Testis (tissue), 5 donors: ENCODE measurements at places on chromosomes 2 and 18. TPM values are rescaled to one million over a fixed set of nuclear protein-coding genes. Genes with fewer than 3 reads are reported as not detected.

Gene SKOR2
- 0.43 TPM for total RNA-seq

Gene TCF23
- total RNA-seq: 5.5 TPM

Gene PRKAG3
- total RNA-seq: 0.25 TPM

Gene CABYR
- total RNA-seq: 451 TPM

DNA sequence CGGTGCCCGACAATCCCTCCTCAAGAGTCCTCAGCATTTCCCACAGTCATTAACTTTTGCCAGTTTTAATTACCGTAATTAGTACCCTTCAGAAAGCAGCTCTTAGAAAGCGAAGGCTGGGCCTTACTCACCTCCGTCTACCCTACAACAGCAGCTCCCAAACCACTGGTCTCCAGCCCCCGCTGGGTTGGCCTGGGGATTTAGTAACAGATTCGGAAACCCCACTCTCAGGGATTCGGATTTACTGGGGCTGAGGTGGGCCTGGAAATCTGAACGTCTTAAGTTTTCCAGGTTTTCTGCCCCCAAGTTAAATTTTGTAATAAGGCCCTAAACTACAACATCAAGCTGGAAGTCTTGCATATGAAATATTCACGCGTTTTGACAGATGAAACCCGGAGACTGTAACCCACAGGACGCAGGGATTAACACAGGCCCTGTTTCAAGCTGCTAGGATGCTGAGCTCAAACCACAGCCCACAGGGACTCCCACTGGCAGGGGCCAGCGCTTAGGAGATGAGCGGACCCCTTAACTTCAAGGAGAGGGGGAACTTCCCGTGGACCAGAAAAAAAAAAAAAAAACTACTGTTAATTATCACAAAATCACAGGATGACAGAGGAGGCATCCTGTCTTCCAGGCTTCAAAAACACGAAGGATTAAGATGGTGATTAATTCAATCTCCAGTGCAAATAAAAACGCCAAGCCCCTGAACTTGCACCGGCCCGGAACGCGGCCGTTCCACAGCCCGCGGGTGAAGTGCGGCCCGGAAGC lies 985 bp downstream of the ILKAP start:
- DNase-seq: no peak

DNA sequence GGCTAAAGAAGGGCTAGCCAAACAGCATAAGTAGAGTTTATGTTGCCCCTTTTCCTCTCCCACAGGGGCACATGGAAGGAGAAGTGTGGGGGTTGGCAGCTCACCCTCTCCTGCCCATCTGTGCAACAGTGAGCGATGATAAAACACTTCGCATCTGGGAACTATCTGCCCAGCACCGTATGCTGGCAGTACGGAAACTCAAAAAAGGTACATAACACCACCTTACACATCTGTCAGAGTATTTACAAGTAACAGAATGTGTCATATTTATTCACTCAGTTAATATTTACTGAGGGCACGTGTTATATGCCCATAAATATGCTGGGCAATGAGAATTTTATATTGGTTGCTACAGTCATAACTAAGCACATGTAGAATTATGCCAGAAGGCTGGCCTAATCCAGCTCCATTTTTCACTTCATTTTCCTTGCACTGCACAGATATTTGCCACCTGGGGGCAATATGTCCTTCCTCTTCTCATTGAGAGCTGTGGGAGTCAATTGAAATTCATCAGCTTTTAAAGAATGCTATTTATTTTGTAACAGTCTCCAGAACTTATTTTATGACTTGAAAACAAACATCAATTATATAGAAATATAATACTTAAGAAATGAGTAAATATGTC lies 150.6 kb downstream of the RTN4 start:
- peak; percentile 39 for DNase-seq

GRCh38 chr2:197809064-197809463 lies 4.7 kb downstream of the PLCL1 start:
- DNase-seq: no peak

DNA sequence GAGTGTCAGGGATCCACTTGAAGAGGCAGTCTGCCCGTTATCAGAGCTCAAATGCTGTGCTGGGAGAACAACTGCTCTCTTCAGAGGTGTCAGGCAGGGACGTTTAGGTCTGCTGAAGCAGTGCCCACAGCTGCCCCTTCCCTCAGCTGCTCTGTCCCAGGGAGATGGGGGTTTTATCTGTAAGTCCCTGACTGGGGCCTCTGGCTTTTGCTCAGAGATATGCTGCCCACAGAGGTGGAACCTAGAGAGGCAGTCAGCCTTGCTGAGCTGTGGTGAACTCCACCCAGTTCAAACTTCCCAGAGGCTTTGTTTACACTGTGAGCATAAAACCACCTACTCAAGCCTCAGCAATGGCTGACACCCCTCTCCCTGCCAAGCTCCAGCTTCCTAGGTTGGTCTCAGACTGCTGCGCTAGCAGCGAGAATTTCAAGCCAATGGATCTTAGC lies 38.1 kb downstream of the PLEK start:
- DNase-seq: no peak

DNA sequence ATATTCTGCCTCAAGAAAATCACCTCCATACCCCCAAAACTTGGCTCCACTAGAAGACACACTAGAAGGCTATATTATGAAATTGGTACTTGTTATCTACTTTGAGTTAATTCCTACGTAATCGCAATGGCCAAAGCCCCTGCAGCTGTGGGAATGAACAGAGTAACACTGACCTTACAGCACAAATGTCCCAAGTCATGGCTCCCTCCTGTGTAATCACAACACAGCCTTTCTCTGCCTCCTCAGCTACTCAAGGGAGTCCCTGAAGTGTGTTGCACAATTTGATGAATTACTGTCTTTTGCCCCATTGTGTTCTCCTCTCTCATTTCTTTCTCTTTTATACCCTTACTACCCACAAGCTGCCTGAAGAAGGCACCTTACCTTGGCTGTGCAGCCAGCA lies 375.2 kb downstream of the ARHGAP15 start:
- DNase-seq: no peak

DNA sequence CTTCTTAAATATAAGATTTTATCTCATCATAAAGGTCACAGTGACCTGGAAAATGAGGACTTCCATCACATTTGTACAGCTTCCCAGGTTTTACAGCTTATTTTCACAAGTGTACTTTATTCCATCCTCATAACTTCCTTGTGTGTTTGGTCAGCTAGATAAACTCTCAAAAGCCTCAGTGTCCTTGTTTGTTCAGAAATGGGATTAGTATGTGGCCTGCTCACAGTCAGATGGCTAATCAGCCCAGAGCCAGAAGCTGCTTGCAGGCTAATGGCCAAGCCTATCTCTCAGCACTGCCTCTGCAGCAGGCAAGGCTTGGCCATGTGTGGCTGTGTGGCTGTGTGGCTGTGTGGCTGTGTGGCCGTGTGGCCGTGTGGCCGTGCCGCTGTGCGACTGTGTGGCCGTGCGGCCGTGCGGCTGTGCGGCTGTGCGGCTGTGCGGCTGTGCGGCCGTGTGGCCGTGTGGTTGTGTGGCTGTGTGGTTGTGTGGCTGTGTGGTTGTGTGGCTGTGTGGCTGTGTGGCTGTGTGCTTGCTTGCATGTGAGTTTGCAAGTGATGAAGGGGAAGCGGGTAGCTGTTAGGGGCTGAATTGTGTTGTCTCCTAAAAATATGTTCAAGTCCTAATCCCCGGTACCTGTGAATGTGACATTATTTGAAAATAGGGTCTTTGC lies 233.0 kb upstream of the TNP1 start:
- DNase-seq: no peak

DNA sequence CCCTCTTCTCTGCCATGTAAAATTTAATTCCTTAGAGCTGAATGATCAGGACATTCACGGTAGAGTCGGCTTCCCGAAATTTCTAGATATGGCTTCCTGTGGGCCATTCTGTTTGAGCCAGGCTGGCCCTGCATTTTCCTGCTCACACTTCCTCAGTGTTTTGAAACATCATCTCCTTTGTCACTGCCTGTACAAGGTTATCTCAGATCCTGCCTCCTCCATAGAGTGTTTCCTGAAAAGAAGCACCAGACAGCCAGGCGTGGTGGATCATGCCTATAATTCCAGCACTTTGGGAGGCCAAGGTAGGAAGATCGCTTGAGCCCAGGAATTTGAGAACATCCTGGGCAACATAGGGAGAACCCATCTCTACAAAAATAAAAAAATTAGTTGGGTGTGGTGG lies 43.6 kb downstream of the GRHL1 start:
- DNase-seq: no peak

GRCh38 chr2:33146102-33146501 lies 199.3 kb downstream of the LTBP1 start:
- DNase-seq: no peak

- DNase-seq: no peak
These were observed 873.8 kb downstream of the SUCLG1 start for GRCh38 chr2:83585250-83585649.

DNA sequence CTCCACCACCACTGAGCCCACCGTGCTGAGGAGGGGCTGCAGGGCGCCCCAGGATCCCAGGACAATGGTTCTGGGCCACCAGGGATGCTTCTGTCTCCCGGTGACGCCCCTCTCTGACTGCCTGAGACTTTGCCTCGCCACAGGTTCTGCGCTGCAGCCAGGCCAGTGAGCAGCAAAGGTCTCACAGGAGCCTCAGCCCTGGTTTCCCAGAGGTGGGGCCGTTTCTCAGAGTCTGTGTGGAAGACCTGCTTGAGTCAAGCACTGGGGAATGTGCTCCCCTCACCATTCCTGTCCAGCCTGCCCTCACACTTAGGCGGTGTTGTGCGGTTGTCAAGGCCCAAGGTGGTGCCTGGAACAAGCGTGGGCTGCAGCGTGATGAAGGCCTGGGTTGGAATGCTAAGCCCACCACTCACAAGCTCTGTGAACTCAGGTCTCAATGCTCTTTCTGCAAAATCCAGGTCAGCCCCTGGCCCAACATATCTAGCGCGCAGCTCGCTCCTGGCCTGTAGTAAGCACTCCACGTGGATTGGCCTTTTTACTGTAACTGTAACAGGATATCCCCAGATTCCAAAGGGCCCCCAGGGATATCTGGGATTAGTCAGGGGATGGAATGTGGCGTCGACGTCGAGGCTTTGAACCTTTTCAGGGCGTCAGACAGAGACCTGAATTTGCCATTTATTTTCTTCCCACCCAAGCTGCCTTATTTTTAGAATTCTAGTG lies 47.6 kb downstream of the PLB1 start:
- no peak for DNase-seq

DNA sequence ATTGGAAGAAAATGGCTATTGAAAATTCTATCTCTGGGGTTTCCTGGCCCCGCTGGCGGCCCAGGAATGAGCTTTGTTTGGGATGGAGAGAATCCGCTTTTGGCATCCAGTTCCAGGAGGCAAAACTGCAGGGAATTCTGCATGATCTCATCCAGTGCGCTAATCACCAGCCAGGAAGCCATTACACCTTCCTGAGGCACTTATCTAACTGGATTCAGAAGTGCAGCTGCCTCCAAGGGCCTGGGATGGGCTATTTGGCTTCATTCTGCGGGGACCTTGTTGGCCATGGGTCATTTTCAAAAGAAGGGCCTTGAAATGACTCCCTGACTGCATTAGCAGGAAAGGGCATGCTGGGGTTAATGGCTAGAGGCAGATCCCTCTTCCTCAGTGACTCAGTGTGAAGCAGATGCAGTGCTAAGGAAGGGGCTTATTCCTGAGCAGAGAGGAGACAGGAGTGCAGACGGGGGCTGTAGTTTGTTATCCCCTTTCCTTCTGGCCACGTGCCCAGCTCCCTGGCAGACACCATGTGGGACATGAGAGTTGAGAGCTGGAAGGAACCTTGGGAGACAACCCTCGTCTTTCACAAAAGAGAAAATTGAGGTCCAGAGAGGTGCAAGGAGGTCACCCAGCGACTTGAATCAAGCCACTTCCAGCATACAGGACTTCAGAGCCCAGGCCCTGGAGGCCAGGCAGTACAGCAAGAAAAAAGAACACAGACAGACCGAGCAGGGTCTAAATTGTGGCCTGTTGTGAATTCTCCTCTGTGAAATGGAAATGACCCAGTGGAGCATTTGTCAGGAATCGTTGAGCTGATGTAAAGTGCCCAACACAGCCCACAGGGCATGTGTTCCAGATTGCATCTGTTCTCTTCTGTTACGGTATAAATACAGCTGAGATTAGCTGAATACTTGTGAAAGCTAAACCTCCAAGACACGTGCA lies 161.8 kb downstream of the PRKCE start:
- no peak for DNase-seq

DNA sequence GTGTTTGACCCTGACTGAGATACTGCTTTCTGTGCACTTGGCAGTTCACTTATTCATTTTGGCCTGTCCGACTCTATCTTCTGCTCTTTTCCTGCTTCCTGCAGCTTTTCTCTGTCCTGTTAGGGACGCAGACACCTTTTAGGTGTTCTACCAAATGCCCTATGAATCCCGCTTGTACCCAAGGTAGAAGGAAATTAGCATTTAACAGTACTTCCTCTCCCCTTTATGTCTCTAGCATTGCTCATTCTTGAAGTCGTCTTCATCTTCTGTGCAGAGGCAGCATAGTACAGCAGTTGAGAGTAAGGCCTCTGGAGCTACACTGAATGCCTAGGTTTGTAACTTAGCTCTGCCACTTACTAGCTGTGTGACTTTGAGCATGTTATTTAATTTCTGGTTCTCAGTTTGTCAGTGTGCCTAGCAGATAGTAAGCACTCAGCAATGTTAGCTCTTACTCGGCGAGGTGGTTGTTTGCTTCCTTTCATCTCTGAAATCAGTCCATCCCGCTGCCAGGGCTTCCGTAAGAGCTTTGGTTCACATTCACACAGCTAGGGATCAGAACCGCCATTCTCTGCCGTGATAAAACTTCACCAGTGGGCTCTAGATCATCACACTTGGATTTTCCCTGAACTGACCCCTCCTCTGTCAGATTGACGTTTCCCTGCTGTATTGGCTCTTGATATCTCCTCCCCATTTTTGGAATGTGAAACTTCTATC lies 1.4 kb downstream of the CCT7 start:
- no peak for DNase-seq

DNA sequence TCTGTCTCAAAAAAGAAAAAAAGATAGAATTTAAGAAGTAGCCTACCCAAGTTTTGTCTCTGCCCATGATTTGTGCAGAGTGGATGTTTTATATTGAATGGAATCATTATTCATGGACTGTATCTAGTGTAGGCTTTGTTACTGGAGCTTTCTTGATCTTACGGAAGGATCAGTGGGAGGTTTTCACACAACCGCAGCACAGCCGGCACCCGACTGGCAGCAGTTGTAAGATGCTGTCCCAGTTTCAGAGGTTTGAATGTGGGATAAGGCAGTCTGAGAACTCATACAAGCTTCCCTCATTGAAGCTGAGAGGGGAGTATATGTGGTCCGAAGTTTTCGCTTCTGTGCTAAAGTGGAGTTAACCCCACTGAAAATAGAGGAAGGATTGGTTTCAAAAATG lies 19.7 kb upstream of the SAG start:
- no peak for DNase-seq
